ENCODE measurements at places on chromosomes 1 and 21.

DNA sequence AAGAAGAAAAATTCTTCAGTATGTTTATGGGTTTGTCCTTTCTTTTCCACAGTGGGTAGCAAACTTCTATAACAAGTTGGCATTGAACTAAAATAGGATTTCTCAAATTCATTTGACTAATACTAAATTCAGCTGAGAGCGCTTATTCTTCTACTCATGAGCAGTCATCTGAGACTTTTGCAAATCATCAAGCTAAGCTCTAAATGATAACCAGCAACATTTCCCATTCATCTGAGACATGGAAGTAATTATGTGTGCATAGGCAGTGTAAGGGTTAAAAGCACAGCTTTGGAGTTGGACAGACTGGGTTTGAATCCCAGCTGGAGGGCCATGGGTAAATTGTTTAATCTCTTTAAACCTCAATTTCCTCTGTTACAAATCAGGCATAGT lies 18.3 kb upstream of the CNR2 start:
- no peak for DNase-seq

DNA sequence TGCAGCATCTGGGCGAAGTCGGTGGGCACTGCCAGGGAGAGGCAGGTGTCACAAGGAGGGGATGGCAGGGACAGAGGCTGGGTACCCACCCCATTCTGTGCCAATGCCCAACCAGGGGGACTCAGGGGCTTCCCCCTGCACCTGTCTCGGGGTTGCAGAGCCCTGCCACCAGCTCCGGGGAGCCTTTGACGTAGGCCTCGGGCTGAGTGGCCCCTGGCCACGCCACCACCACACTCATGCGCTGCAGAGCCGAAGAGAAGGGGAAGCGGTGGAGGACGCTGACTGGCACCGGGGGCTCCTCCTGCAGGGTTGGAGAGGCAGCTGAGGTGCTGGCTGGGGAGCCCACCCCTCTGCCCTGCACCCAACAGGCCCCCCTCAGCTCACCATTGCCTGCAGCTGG lies 11.7 kb upstream of the MFAP2 start:
- no peak for DNase-seq

- no peak for DNase-seq
Measured at GRCh38 chr1:162060314-162060713, 9.2 kb upstream of the NOS1AP start.

GRCh38 chr1:99970713-99971255 lies 988 bp downstream of the SLC35A3 start:
- DNase-seq = no peak

GRCh38 chr1:181910905-181911304 lies 150.6 kb downstream of the ZNF648 start:
- peak; percentile 18 for DNase-seq

Measured in neural progenitor cell (in vitro differentiated cells).